Stimulated activated CD4-positive, alpha-beta T cell treated with anti-CD3 and anti-CD28 coated beads, Interleukin-1b, Interleukin-23, amount 100 ng/mL, for 1 hour (primary cell): ENCODE measurements at places on chromosomes 11 and 22.

DNA sequence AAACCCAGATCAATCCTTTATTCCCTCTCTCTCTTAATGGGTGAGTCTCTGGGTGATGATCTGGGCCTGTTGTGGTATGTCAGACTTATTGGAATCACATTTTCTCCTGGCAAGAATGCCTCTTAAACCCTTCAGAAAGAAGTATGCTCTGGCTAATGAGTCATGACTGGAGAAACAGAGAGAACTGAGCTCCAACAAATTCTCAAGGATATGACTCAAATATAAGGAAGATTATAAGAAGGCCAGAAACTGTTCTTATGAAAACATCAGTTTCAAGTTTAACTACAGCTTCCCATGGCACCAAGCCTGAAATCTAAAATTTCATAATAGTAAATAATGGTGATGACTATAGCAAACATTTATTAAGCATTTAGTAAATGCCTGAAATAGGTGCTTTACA is 83.9 kb downstream of the OR5AK2 start:
- DNase-seq: no peak

- no peak for DNase-seq
Observed at GRCh38 chr22:38202437-38203089, 769 bp downstream of the MAFF start.

DNA sequence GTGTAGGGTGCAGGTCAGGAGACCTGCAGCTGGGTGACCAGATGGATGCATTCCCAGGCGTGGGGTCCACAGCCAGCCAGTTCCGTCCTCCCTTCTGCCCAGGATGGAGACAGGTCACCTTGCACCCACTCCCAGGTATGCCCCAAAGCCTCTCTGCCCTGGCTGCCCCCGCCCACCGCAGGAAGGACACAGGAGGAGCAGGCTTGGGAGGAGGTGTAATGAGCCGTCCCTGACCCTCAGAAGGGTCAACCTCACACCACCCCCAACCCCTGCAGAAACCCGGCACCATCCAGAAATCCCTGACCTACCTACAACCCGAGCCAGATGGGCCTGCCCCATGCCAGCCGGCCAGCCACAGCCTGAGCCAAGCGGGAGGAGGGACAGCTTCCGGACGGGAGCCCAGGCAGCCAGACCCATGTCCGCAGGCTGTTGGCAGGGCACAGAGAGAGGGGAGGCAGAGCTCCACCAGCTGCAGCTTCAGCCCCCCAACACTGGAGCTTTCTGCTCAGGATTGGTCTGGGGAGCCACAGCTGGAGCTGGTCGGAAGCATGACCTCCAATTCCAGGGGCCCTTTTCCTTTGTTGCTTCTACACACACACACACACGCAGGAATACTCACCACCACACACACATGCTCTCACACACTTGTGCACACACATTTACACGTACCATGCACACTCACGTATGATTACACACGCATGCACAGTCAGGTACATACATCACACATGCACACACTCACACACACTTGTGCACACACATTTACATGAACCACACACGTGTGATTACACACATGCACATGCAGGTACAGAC is 5.3 kb downstream of the IFITM10 start:
- DNase-seq: no peak

GRCh38 chr11:61709572-61709971 is 29.4 kb downstream of the DAGLA start:
- DNase-seq: no peak

GRCh38 chr22:18115906-18116371 is 5.3 kb downstream of the TUBA8 start:
- no peak for DNase-seq

DNA sequence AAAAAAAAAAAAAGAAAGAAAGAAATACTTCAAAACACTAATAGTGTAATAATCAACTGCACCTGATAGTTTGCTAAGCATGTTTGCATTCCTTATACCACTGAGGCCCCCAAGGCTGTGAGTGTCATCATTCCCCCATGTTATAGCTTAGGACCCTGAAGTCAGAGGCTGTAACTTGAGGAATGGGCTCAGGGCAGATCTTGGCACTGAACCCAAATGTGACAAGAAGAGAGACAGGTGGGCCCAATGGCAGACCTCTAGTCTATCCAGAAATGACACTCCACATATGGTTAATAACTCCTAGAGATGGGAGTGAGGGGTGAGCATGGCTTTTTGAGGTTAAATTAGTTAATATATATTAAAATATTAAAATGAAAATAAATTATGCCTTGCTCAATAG is 13.2 kb downstream of the ZNF70 start:
- no peak for DNase-seq

- peak; percentile 24 for DNase-seq
Observed at GRCh38 chr22:49825944-49826602, 1.6 kb downstream of the BRD1 start.
